Breast epithelium (tissue), 4 donors: ENCODE measurements at places on chromosomes 5 and 9. TPM values are rescaled to one million over a fixed set of nuclear protein-coding genes. Genes with fewer than 3 reads are reported as not detected.

The MLANA gene
- total RNA-seq: not detected

The MYOT gene
- 2.3 TPM for total RNA-seq

The PDLIM4 gene
- total RNA-seq: 71.4 TPM

GRCh38 chr5:145429170-145429569 is 406.0 kb downstream of the PRELID2 start:
- H3K27ac ChIP-seq: no peak overlapping the region
- H3K4me1 ChIP-seq: no peaks in the 10 kb centered on the region
- no peak overlapping the region for H3K4me3 ChIP-seq
- no peaks in the 10 kb centered on the region for H3K36me3 ChIP-seq

The PROP1 gene
- not detected for total RNA-seq

The SHB gene
- total RNA-seq: 3.8 TPM

The PCDHB16 gene
- total RNA-seq: 11.8 TPM

The RAD23B gene
- total RNA-seq: 68.1 TPM

- no peaks in the 10 kb centered on the region for H3K36me3 ChIP-seq
- H3K4me3 ChIP-seq: no peak overlapping the region
- DNase-seq: no peak
- H3K27me3 ChIP-seq: no peaks in the 10 kb centered on the region
These were observed 95.3 kb downstream of the MEGF10 start for GRCh38 chr5:127385936-127386335.

GRCh38 chr9:86947146-86948073 is at the start of gene GAS1:
GAS1 (minus strand) TSS chr9:86947506; CDS start chr9:86946779, 727 bp downstream.
- H3K27ac ChIP-seq: peak within 1 kb of the TSS; percentile 94
- DNase-seq: peak; percentile 81
- no peaks in the 10 kb centered on the region for H3K27me3 ChIP-seq
- no peaks in the 10 kb centered on the region for H3K36me3 ChIP-seq

GRCh38 chr5:110716247-110717245 is 9.9 kb downstream of the TMEM232 start:
- no peaks in the 10 kb centered on the region for H3K4me1 ChIP-seq
- H3K27ac ChIP-seq: no peak overlapping the region
- DNase-seq: no peak
- no peaks in the 10 kb centered on the region for H3K27me3 ChIP-seq
- H3K36me3 ChIP-seq: no peaks in the 10 kb centered on the region

DNA sequence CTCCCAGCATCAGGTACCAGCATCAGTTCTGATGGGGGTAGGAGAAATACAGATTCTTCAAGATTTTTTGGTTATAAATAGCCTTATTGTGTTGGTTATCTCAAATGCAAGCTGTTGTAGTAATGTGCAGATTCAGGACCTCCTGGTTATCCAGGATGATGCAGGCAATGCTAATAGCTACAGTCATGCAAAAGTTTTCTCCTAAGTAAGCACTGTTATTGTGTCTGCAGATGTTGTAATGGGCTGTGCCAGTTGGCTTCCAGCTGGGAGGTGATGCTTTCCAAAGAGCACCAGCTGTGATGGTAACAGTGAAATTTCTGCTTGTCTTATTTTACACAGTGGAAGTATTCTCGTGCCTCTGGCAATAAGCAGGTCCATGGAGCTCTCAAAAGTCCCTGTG is 719.2 kb upstream of the CTNND2 start:
- no peaks in the 10 kb centered on the region for H3K27me3 ChIP-seq
- no peak overlapping the region for H3K27ac ChIP-seq
- no peak for DNase-seq
- H3K36me3 ChIP-seq: no peaks in the 10 kb centered on the region

The HAVCR2 gene
- total RNA-seq: 10.8 TPM

The SLU7 gene
- 77.0 TPM for total RNA-seq

- no peak overlapping the region for H3K27ac ChIP-seq
- no peak overlapping the region for H3K4me3 ChIP-seq
These were observed 243.6 kb upstream of the PANK3 start for GRCh38 chr5:168822745-168823281.

GRCh38 chr9:137354153-137354844 is 52.2 kb upstream of the NRARP start:
- peak overlapping the region; percentile 25 for H3K27ac ChIP-seq
- H3K27me3 ChIP-seq: no peaks in the 10 kb centered on the region
- DNase-seq: no peak

The GFI1B gene
- total RNA-seq: not detected

DNA sequence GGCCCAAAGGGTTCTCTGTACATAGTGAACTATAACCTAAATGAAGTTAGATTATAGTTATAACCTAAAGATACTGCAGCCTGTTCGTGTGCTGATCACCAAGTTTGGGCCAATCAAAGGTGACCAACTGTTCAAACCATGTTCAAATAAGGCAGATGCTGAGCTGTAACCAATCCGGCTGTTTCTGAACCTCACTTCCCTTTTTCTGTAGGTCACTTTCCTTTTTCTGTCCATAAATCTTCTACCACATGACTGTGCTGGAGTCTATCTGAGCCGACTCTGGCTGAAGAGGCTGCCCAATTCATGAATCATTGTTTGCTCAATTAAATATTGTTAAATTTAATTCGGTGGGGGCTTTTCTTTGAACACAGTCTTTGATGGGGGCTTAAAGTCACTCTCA is 1920.2 kb downstream of the MAT2B start:
- H3K27me3 ChIP-seq: no peaks in the 10 kb centered on the region
- H3K27ac ChIP-seq: no peak overlapping the region
- no peak overlapping the region for H3K4me3 ChIP-seq
- no peaks in the 10 kb centered on the region for H3K4me1 ChIP-seq

DNA sequence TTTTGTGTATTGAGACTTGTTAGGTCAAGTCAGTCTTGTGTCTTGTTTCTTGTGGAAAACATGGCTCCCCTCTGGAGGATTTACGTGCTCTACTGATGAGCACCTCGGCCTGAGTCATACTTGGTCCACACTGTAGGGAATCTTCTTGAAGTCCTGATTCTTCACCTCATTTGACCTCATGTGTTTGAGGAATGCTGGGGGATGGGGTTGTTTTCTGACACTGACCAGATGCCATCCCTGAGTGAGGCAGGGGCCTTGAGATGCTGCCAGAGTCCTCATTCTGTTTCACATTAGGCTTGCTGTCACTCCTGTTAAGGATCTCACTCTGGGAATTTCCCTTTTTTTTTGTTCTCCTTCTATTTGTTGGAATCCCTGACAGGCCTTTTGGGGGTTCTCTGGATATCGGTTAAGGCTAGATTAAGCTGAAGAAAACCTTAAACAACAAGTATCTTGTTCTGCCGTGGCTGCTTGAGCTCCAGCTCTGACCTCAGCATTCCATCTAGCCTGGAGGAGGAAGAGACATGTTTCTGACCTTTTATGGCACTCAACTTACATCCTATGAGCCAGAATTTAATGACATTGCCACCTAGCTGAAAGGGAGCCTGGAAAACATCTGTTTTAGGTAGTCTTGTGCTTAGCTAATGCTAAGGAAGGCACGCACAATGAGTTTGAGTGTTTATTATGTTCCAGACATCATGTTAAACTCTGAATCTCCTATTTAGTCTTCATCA is 20.6 kb downstream of the TCOF1 start:
- H3K4me3 ChIP-seq: no peak overlapping the region
- peak overlapping the region; percentile 29 for H3K27ac ChIP-seq
- no peaks in the 10 kb centered on the region for H3K27me3 ChIP-seq
- H3K36me3 ChIP-seq: peaks cover 27% of the 10 kb centered on the region
- no peak for DNase-seq
- no peaks in the 10 kb centered on the region for H3K4me1 ChIP-seq

The GABRP gene
- 52.4 TPM for total RNA-seq

DNA sequence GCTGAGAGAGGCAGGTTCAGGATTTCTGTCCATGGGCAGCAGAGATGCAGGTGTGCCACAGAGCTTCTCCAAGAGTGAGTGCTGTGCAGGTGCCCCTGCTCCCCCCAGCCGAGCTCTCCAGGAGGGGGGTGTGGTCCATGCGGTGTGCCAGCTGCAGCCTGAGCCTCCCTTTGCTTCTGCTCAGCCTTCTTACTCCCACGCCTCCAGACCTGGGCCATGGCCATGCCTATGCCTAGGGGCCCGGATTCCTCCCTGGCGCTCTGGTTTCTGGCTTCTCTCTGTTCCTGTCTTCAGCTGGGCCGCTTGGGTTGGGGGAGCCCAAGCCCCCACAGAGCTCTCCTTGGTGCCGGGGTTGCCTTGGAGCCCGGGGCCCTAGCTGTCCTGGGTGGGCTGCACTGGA is 133.3 kb downstream of the CACNA1B start:
- no peak overlapping the region for H3K4me3 ChIP-seq
- no peak overlapping the region for H3K27ac ChIP-seq
- H3K4me1 ChIP-seq: no peaks in the 10 kb centered on the region
- no peak for DNase-seq
- no peaks in the 10 kb centered on the region for H3K36me3 ChIP-seq
- H3K27me3 ChIP-seq: no peaks in the 10 kb centered on the region

DNA sequence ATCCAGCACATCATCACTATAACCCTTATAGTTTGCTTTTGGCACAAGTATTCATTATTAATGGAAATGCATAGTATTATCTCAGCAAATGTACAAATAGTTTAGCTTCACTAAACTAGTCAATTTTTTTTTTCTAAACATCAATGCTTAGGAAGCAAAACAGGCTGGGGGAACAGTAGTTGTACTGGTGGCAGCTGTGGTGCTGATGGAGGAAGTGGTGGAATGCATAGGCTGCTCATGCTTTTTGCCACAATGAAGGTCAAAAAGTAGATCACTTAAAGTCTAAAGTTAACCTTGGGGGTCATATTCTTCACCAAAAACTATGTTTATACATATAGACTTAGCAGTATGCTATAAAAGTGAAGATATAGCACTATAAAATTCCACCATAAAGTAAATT is 36.3 kb upstream of the CDKN2B start:
- H3K27ac ChIP-seq: no peak overlapping the region
- no peak overlapping the region for H3K4me3 ChIP-seq
- H3K27me3 ChIP-seq: no peaks in the 10 kb centered on the region

- H3K27ac ChIP-seq: no peak overlapping the region
- no peak overlapping the region for H3K4me3 ChIP-seq
- H3K4me1 ChIP-seq: no peaks in the 10 kb centered on the region
- no peak for DNase-seq
- no peaks in the 10 kb centered on the region for H3K27me3 ChIP-seq
- no peaks in the 10 kb centered on the region for H3K36me3 ChIP-seq
These were observed 12.0 kb upstream of the FAM81B start for GRCh38 chr5:95379133-95379532.

- H3K36me3 ChIP-seq: no peaks in the 10 kb centered on the region
- no peak overlapping the region for H3K27ac ChIP-seq
- no peak for DNase-seq
- no peak overlapping the region for H3K4me3 ChIP-seq
- no peaks in the 10 kb centered on the region for H3K27me3 ChIP-seq
- H3K4me1 ChIP-seq: no peaks in the 10 kb centered on the region
These were observed 604.7 kb upstream of the FTMT start for GRCh38 chr5:121246971-121247370.

DNA sequence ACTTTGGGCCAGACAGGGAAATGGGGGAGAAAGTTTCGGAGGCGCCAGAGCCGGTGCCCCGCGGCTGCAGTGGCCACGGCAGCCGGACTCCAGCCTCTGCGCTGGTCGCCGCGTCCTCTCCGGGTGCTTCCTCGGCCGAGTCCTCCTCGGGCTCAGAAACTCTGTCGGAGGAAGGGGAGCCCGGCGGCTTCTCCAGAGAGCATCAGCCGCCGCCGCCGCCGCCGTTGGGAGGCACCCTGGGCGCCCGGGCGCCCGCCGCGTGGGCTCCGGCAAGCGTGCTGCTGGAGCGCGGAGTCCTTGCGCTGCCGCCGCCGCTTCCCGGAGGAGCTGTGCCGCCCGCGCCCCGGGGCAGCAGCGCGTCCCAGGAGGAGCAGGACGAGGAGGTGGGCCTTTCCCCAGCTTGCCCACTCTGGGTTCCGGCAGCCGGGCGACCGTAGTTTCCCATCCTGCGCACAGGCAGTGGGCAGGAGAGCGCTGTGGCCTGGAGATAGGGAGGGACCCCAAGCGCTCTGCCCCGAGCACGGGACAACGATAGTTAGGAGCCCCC is 516 bp downstream of the MAST4 start:
- H3K27me3 ChIP-seq: peaks cover 15% of the 10 kb centered on the region
- DNase-seq: no peak

The KIF12 gene
- not detected for total RNA-seq

The MEGF9 gene
- total RNA-seq: 22.0 TPM

DNA sequence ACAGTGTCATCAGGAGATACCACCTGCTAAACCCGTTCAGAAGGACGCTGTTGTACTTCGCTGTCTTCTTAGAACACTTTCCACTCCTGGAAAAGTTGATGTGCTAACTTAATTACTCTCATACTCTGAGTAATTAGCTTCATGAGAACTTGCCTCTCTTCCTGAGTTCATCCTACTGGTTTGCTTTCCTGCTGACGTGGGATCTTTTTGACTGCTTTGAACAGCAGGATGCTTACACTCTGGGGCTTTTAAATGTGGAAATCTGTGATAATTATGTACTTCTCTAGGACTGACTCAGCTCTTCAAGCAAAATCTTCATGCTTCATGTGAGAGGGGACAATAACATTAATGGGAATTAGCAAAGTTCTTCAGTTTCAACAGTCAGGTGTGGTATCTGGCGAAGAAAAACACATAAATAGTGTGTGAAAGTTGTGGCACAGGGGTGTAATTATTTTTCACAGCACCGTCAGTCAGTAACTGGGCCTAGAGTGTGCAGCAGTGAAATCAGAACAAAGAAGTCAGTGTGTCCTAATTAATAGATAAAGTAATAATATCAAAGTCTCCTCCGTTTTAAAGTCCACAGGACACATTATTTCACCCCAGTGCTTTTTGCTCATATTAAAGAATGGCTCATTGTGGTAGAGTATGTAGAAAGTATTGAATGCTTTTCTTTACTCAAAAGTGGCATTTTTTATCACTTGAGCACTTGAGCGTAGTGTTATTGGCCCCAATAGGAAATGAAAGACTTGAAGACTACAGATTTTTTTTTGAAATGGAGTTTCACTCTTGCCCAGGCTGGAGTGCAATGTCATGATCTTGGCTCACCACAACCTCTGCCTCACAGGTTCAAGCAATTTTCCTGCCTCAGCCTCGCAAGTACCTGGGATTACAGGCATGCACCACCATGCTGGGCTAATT is 140.9 kb upstream of the DMRT1 start:
- no peak overlapping the region for H3K4me3 ChIP-seq
- no peak for DNase-seq
- peaks cover 5% of the 10 kb centered on the region for H3K4me1 ChIP-seq
- no peak overlapping the region for H3K27ac ChIP-seq
- no peaks in the 10 kb centered on the region for H3K27me3 ChIP-seq
- H3K36me3 ChIP-seq: no peaks in the 10 kb centered on the region

The LECT2 gene
- total RNA-seq: not detected

The KIF4B gene
- total RNA-seq: not detected

GRCh38 chr5:60356745-60357144 is 343.2 kb downstream of the DEPDC1B start:
- no peaks in the 10 kb centered on the region for H3K36me3 ChIP-seq
- DNase-seq: no peak
- no peaks in the 10 kb centered on the region for H3K4me1 ChIP-seq
- H3K27me3 ChIP-seq: no peaks in the 10 kb centered on the region
- H3K4me3 ChIP-seq: no peak overlapping the region
- H3K27ac ChIP-seq: no peak overlapping the region

The PPP2R2B gene
- 1.8 TPM for total RNA-seq

The PCDHB7 gene
- total RNA-seq: 3.4 TPM

GRCh38 chr5:141001844-141002604 is 35.7 kb downstream of the PCDHAC2 start:
- no peaks in the 10 kb centered on the region for H3K27me3 ChIP-seq
- no peak overlapping the region for H3K27ac ChIP-seq
- no peaks in the 10 kb centered on the region for H3K36me3 ChIP-seq
